GM23338 (cell line): ENCODE measurements at places on chromosomes 3 and 15. TPM values are rescaled to one million over a fixed set of nuclear protein-coding genes. Genes with fewer than 3 reads are reported as not detected.

Gene SPG11
- 23.3 and 23.9 TPM in 2 replicates for polyA plus RNA-seq

DNA sequence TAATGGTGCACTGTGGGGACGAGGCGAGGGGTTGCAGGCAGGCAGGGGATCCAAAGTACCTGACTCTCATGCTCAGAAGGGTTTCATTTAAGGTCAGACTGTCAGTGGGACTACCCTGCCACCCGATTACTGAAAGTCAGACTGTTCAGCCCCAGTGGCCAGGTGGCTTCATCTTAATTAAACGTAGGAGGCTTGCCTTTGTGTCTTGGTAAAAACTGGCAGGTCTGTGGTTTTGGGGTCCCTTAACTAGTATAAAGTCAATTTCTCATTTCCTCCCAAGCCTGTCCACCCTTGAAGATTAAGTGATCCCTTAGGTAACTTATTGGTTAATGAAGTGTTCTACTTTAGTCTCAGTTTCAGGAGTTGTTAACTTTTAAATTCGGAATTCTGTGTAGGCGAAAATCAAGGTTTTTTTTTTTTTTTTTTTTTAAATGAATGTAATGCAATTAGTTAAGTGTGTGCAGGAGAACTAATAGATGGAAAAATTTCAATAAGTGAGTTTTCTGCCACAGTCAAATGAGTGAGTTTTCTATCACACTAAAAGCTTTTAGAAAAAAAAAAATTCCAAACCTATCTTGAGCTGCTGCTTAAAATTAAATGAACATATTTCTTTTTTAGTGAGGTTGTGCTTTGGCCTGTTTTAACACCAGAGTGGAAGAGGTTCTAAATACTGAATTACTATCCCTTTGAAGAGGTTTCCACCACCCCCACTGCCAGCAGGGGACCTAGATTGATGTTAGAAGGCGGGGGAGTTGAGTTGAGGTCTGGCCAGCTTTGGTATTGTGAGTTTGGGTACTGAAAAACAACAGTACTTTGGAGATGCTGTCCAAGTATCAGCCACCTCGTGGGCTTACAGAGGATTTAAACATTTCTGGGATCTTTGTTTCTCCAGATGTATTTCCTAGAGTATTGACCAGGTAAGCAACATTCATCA lies 15.2 kb downstream of the ITPR1 start:
- peak; percentile 21 for DNase-seq

- no peak for DNase-seq
Measured at GRCh38 chr3:111932946-111933345, 45.9 kb upstream of the ABHD10 start.

GRCh38 chr15:49621887-49622286 lies 1.0 kb downstream of the DTWD1 start:
- DNase-seq = peak; percentile 16

- DNase-seq = no peak
Measured at GRCh38 chr3:8486936-8487335, 14.7 kb upstream of the LMCD1 start.
